Mesenteric fat pad (tissue), 1 donor: ENCODE measurements at places on chromosomes 3 and 15. TPM values are rescaled to one million over a fixed set of nuclear protein-coding genes. Genes with fewer than 3 reads are reported as not detected.

The RPUSD2 gene
- total RNA-seq: 6.9 TPM

The DCBLD2 gene
- 28.4 TPM for total RNA-seq

The SEMA7A gene
- 2.1 TPM for total RNA-seq

The SYNM gene
- total RNA-seq: 36.4 TPM

The ATR gene
- total RNA-seq: 27.7 TPM

The DNASE1L3 gene
- total RNA-seq: 5.1 TPM

The NOP10 gene
- total RNA-seq: 157 TPM

The GOLGA6B gene
- not detected for total RNA-seq

The STRIT1 gene
- total RNA-seq: not detected
